ENCODE measurements at places on chromosomes 1 and 21.

DNA sequence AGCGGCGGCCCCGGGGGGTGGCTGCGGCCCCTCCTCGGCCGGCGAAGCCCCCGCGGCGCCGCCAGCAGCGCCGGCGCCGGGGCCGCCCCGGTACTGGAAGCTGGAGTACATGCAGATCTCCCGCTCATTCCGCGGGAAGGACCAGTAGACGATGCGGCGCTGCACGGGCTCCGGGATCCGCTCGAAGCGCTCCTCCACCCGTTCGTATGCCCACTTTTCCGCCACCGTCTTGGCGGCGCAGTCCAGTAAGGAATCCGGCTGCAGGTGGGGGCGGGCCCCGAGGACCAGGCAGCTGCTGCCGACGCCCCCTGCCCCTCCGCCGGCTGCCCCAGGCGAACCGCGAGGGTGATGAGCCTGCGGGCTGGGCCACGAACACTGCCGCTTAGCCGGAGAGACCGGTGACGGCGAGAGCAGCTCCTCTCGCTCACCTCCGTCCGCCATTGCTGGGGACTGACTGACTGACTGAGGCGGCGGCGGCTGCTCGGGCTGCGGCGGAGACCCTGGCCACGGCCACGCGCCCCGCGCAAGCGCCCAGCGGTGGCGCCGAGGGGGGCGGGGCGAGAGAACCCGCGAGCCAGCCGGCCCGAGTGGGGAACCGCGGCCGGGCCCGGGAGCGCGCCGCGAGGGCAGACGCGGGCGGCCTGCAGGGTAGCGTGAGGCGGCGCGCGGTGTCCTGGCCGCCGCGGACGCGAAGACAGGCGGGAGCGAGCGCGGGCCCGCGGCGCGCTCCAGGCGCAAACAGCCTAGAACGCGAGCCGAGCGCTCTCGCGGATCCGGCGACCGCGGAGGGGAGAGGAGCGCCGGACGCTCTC lies at the start of gene ZSWIM5:
TSS of gene ZSWIM5 (minus strand) at position 696 of the 812 bp plus-strand sequence. CDS start at position 441, 255 bp downstream.
- DNase-seq = peak; percentile 84

DNA sequence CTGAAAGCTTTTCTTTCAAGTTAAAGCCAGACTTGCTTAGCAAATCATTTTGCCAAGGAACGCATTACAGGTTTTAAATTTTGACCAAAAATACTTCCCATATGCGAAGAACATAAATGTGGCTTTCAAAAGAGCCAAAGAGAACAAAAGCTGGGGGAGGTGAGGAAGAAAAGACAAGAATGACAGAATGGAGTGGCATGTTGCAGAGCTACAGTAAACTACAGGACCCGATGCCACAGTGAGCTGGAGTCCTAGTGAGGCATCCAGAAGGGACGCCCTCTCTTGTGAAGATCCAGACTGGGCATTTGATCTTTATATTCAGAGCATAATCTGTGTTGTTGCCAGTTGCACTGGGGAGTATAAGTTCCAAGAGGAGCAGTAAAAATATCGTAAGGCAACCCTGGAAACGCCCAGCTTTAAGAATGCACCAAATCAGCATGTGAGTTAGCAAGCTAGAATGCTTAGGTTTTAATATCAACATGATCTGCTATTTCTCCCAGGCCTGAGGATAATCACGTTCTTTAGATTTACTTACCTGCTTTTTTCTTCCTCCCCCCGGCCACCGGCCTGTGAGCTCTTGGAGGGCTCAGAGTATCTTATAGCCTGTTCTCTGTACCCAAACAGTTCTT lies 48.4 kb upstream of the HOOK1 start:
- DNase-seq = no peak

- peak; percentile 32 for DNase-seq
These were observed 59.5 kb downstream of the ZBTB17 start for GRCh38 chr1:15916417-15916816.

- DNase-seq = peak; percentile 28
These were observed 32.5 kb upstream of the SARS1 start for GRCh38 chr1:109181085-109181806.

GRCh38 chr1:42184616-42185015 lies 20.1 kb upstream of the GUCA2A start:
- no peak for DNase-seq

- DNase-seq = peak; percentile 64
These were observed 70.7 kb upstream of the PDC start for GRCh38 chr1:186531561-186532165.

- DNase-seq = peak; percentile 47
These were observed 4.6 kb upstream of the CLCA2 start for GRCh38 chr1:86419277-86419903.

DNA sequence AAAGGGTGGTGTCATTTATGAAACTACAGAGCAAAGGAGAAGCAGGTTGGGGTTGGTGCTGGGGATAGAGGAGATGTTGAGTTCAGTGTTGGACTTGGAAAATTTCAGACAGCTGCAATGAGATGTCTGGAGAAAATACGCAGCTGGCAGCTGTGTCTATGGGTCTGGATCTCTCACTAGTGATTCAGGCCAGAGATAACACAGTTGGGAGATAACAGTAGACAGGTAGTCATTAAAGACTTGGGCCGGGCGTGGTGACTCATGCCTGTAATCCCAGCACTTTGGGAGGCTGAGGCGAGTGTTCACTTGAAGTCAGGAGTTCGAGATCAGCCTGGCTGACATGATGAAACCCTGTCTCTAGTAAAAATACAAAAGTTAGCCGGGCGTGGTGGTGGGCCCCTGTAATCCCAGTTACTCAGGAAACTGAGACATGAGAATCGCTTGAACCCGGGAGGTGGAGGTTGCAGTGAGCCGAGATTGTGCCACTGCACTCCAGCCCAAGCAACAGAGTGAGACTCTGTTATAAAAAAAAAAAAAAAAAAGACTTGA lies 2.5 kb upstream of the TFAP2E start:
- peak; percentile 47 for DNase-seq

GRCh38 chr1:160284782-160285344 lies at the start of gene PEX19:
Gene PEX19, minus strand, starts transcription at chr1:160285133. Its CDS starts 9 bp downstream, at chr1:160285124.
- peak; percentile 96 for DNase-seq

DNA sequence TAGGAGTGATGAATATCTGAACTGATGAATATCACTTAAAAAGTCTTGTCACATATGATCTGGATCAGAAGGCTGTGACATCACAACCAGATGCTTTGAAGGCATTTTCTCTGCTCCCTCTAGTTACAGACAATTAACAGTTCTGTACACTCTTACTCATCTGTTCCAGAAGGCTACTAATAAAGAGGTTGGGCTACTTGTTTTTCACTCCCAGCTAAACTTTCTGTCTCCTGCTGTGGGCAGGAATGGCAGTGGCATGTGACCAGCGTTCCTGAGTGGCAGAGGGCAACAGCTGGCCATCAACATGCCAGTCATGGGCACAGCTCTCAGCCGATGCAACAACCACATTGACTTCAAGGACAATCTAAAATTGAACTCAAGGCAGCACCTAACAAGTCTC lies 66.7 kb downstream of the SLC45A1 start:
- no peak for DNase-seq

DNA sequence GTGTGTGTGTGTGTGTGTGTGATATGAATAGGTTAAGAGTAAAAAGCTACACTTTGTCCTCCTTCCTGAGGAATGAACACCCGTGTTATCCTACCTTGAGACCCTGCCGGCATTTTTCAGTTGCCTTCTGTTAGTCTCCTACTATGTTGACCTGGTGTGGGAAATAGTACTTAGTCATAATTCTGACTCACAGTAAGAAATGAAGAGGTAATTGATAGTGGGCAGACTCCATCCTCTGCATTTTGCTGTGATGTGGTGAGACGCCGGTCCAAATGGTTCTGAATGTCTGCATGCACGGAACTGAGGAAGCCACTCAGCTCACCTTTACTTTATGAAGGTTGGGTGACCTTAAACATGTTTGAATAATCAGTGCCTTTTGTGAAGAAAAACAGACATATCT lies 12.6 kb downstream of the CD101 start:
- DNase-seq = peak; percentile 70

DNA sequence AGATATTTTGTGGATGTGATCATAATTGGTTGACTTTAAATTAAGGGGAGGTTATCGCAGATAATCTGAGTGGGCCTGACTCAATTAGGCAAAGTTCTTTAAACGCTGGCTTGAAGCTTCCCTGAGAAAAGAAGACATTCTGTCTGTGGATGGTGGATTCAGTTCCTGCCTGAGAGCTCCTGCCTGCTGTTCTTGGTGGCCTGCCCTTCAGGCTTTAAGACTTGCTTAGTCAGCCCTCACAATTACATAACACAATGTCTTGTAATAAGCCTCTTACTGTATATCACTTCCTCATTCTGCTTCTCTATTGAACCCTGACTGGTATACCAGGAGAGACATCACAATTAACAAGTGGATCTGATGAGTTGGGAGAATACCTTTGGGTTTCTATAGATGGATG lies 50.2 kb downstream of the KCNJ6 start:
- DNase-seq = no peak

- peak; percentile 30 for DNase-seq
These were observed 15.3 kb upstream of the SRSF4 start for GRCh38 chr1:29196863-29197589.
